ENCODE measurements at places on chromosomes 3 and 15.

- DNase-seq, result no peak
Observed at GRCh38 chr3:132117642-132118041, 82.8 kb upstream of the CPNE4 start.

DNA sequence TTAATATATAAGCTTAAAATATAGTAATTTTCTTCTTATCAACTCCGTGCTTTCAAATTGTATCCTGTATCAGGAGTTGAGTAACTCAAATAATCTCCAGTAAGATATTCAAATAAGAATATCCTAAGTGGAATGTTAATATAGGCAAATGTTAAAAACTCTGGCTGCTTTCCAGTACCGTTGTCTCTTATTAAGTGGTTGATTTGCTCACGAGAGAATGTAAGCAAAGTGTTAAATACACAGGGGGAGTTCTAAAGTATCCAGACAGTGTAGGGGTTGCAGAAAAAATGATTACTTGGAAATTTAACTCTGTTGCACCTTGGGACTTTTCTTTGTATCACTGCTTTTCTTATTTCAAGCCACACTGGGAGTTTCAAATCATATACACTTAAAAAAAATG is 478.9 kb upstream of the TBL1XR1 start:
- no peak for DNase-seq

DNA sequence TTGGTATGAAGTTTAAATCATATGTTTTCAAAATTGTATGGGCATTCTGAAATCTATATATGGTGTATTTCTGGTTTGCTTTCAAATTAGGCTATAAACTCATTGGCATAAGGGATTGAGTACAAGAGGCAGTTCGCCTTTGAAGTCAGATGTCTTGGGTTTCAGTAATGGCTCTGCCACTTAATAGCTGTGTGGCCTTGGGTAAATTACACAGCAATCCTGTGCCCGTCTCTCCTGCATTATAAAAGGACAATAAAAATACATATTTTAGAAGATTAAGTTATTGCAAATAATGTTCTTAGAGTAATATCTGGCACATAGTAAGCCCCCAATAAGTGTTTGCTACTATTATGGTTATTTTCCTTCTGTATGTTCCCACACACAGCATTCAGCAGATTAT is 20.4 kb upstream of the STRIT1 start:
- DNase-seq, result no peak

- no peak for DNase-seq
Observed at GRCh38 chr3:113232342-113232741, 21.0 kb downstream of the BOC start.

GRCh38 chr15:72365844-72366243 is 10.0 kb downstream of the HEXA start:
- DNase-seq, result no peak

DNA sequence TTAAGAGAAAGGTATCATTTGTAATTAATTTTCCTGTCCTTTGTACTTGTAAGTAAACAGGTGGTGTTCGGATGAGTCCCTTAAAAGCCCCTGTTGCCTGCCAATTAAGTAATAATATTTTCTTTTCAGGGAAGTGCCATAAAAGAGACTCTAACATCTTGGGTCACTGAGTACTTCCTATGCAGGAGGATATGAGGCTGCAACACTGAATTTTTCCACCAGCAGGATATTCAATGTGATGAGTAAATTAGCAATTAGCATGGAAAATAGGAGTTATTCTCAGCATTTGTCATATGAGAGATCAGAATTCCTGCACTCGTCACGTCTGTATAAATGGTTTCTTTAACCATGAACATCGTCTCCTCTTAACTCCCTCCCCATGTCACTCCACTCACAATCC is 45.4 kb downstream of the WWTR1 start:
- DNase-seq, result no peak

DNA sequence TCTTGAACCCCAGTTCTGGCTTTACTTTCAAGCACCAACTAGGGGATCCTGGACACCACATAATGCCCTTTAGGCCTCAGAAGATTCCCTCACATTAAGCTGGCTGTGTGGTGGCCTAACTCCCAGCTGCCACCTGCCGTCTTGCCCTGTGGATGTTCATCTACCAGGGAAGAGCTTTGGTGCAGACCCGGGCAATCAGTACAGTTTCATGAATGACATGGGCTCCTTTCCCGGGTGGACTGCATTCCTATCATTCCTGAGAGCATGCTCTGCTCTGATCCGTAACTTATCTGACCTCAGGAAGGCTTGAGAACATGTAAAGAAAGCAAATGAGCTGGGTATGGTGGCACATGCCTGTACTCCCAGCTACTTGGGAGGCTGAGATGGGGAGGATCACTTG is 50.0 kb upstream of the GSK3B start:
- DNase-seq, result no peak

- DNase-seq, result no peak
Observed at GRCh38 chr3:163779396-163780344, 1298.6 kb downstream of the SI start.

DNA sequence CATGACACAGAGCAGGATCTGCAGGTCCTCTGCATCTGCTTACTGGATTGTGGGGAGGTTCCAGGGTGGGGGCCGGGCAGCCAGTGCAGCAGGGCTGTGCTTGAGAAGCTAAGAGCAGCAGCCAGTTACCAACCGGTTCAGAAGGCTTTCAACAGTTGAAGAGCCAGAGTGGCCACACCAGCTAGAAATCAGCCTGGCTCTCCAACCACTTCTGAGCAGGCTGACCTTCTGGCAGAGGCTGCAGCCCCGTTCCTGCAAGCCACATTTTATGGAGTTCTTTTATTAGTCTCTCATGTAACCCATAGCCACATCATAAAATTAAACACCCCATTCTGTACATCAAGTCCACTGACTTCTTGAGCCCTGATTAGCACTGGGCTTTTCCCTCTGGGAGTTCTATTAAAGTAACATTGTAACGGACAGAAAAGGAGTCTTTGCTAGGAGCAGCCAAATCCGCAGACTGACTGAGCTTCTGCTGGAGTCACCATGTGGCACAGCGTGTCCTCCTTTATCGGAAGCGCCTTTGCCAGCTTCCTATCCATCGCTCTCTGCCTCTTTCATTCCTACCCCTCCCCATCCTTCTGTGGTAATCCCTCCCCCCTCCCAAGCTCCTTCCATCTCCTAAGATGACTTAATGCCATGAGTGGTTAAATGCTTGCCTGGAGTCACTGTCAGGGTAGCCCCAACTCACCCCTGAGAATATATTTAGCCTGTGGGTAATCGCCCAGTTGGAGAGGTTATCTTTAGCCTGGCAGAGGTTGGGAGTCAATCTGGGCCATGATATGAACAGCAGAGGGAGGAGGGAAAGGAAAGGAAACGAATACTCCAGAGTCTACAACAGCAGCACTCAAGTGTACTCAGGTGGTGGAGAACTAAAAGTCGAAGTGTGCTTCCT is 138.5 kb upstream of the HES1 start:
- DNase-seq, result no peak

DNA sequence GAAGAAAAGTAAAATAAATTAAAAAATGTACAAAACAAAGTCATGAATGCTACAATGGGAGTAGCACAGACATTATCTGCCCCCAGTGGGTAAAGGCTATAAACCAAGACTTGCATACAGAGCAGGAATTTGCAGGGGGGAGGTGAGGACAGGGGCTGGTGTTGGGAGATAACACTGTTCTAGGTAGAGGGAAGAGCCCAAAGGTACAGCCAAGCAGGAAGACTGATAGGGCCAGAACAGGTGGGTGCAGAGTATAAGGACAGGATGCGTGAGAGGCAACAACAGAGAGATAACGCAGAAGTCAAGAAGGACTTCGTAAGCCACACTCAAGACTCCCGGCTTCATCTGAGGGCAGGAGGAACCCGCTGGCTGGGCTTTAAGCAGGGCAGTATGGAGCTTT is 146.5 kb downstream of the CTNNB1 start:
- DNase-seq, result no peak

GRCh38 chr15:72722071-72722696 is 36.2 kb downstream of the BBS4 start:
- peak; percentile 35 for DNase-seq

DNA sequence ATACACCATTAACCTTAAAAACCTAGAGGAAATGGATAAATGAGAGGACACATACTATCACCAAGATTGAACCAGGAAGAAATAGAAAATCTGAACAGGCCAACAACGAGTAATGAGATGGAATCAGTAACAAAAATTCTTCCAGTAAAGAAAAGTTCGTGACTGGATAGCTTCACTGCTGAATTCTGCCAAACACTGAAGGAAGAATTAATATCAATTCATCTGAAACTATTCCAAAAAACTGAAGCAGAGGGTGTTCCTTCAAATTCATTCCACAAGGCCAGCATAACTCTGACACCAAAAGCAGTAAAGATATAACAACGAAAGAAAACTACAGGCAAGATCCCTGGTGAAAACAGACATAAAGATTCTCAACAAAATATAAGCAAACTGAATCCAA is 195.8 kb upstream of the GPR149 start:
- DNase-seq, result no peak

DNA sequence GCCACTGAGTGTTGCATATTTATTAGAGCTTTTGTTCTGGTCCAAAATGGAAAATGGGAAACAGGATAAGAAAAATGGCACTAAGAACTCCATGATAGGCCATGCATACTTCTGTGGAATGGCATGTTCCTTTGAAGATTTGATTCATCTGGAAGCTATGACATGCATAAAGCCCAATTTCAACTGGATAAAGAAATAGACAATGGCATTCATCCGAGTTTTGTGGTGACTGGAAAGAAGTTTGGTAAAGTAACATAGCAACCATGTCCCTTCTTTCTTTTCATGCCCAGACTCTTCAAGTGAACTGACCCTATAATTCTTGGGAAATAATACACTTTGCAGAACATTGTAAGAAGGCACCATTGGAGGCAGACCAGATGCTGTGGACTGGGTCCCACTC is 368.4 kb upstream of the IL12A start:
- no peak for DNase-seq

DNA sequence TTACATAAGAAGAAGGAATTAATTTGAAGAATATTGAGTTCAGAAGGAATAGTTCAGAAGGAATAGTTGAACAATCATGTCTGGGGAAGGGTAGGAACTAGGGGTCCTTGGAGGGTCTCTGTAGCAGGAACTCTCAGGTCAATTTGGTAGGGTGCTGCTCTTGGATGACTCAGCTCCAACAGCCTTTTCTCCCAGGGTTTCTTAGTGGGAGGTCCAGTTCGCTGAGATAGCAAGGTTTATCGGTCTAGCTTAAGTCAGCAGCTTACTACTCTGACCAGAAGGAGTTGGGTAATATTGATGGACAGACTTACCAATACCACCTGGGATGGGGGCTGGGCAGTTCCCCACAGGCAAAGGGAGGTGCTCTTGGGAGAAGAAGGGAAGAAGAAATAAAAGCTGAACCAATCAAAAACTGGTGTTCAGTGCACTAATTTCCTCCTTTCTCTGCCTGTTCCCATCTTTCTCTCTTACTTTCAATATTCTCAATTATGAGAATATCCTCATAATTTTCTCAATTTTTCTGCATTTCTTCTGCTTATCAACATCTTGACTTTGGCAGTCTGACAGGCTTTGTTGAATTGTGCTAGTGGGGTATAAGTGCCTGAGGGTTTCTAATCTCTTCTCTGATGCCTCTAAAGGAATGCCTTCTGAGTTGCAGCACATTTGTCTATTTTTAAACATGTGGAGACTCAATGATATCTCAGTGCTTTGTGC is 14.4 kb upstream of the MITF start:
- no peak for DNase-seq

DNA sequence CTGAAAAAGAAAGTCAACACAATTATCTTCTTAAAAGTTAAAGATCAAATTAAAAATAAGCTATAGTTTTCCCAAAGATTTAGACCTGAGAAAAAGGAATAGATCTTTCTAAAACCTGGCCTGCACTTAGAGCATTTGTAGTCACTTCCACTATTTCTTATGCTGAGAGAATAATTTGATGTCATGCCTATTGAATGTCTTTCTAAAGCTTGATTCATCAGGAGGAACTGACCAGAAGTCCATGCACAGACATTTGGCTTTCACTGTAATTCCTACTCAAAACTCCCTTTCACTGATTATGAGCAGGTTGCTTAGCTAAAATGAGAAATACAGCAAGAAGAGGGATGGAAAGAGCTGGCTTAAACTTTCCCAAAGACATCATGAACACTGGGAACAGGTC is 4.3 kb downstream of the GREM1 start:
- no peak for DNase-seq

DNA sequence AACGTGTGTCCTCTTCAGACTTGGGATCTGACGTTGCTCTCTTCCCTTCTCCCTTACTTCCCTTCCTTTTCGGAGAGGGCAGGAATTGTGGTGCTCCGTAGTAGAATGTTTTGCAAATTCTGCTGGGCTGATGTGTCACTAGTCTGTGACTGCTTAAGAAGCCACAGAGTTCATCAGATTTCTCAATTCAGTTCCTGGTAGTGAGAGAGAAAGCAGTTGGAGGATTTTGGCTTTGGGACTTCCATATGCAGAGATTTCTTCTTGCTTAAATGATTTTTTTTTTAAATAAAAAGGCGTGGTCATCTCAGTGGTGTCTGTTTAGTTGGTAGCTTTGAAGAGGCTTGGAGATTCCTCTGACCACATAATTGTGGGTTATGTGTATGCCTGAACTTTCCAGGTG is 10.1 kb downstream of the CEMIP start:
- DNase-seq, result no peak

GRCh38 chr3:12232785-12233300 is 56.0 kb upstream of the PPARG start:
- DNase-seq, result no peak

Measured in CMK (cell line).